ENCODE measurements at places on chromosomes 6 and 20.

GRCh38 chr20:19889011-19889953, 127.9 kb upstream of the NAA20 start:
- no peak for DNase-seq

- DNase-seq: no peak
These were observed 102.3 kb downstream of the LYRM2 start for GRCh38 chr6:89536231-89536630.

DNA sequence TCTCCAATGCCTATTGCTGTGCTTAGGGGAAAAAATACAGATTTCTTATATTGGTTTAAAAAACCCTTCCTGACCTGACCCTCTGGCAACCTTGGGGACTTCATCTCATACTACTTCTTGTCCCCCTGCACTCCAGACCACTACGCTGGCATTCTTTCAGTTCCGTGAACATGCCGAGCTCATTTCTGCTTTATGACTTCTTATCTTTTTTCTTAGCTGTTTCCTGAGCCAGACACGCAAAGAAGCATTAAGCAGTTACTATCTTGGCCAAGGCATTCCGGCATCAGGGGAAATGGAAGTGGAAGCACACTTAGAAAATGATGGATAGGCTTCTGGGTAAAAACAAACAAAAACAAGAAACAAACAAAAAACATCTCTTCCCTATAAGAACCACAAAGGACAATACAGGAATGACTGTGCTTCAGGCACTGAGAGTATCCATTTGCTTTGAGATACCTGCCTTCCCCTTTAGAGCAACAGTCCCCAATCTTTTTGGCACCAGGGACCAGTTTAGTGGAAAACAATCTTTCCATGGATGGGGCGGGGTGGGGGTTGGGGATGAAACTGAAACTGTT, 4.4 kb upstream of the CCDC28A start:
- no peak for DNase-seq

- no peak for DNase-seq
These were observed 725 bp downstream of the OSER1 start for GRCh38 chr20:44209686-44210405.

DNA sequence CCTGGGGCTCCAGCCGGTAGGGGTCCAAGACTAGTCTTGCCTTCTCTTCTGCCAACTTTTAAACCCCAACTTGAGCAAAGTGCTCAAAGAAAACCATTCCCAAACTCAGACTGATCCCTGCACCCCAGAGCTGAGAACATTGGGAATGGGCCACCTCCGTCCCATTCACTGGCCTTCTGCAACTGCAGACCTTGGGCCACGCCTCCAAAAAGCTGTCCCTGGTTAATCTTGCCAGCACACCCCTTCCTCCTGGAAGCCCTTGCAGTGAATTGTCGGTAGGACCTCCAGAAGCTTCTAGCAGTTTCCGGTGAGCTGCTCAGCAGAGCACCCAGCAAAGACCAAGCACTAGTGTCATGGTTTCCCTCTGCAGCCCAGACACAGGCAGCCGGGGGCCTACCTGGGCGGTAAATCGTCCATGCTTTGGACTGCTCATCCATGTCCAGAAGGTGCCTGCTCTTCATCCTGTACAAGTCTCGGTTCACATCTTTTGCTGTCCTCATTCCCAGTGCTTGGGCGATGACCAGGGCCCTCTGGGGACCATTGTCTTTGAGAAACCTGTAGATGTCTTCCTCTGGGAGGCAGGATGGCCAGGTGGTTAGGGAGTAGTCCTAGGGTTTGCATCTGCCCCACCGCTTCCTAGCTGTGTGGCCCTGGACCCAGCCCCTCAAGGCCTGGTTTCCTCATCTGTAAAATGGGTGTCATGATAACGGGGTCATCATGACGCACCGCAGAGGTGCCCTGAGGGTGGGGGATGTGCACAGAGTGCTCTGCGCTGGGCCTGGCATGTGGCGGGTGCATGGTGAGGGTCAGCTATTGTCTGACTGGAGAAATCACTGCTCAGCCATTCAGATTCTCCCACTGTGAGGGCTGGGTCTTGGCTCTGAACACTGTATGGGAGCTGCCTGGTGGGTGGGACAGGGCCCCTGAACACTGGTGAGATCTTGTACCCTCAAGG, 5.5 kb downstream of the ZBP1 start:
- DNase-seq: no peak

- DNase-seq: no peak
These were observed 15.4 kb downstream of the FIG4 start for GRCh38 chr6:109706513-109706912.
